ENCODE measurements at places on chromosomes 11 and 22. TPM values are rescaled to one million over a fixed set of nuclear protein-coding genes. Genes with fewer than 3 reads are reported as not detected.

GRCh38 chr11:1447845-1448825, 38.4 kb downstream of the MOB2 start:
- DNase-seq = no peak

DNA sequence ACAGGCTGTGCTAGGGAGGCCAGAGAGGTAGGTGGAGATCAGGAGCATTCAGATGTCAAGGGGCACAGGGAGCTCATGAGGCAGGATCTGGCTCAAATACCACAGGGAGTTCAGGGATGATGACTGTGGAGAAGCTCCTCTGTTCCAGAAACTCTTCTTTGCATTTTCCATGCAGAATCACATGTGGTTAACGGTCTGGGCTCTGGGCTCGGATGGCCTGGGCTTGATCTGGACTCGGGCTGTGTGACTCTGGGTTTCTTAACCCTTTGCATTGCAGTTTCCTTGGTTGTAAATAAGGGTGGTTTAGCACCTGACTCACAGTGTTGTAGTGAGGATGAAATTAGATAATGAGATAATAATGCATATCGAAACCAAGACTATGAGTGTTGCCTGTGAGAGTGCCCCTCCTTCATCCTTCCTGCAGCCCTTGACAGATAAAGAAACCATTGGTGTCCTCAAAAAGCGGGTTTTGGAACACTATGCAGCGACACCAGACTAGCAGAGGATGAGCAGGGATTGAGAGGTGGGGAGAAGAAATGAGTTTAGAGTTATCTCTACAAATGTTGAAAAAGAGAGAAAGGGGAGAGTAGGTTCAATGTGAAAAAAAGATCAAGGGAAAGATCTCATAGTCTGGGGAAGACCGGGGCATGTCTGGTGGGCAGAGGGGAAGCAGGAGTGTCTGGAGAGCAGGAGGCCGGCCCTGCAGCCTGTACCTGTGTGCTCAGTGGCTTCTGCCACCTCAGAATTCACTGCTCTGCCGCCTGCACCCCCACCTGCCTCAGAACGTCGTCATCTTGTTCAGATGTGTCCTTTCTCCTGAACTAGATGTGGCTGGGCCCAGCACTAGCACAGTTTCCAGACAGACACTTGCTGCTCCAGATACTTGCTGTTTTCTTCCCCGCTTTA, 197.8 kb upstream of the SORL1-AS1 start:
- no peak for DNase-seq

- DNase-seq = no peak
These were observed 44.5 kb downstream of the SOX6 start for GRCh38 chr11:16311831-16312230.

The APOL5 gene
- total RNA-seq = not detected

DNA sequence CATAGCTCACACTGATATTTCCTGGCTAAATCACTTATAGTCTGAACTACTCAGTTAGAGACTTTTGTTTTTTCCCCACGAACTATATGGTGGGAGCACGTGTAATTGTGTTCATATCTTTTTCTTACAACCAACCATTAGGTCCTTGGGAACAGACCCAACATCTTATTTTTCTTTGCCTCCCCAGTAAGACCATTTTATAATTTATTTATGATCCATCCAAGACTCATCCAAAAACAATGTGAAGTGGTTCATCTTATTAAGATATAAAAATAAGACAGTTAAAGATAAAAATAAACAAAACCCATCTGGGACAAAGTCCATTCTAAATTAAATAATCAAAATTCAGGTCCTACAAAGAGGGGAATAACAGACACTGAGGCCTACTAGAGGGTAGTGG, 90.8 kb downstream of the FAM168A start:
- DNase-seq = no peak

DNA sequence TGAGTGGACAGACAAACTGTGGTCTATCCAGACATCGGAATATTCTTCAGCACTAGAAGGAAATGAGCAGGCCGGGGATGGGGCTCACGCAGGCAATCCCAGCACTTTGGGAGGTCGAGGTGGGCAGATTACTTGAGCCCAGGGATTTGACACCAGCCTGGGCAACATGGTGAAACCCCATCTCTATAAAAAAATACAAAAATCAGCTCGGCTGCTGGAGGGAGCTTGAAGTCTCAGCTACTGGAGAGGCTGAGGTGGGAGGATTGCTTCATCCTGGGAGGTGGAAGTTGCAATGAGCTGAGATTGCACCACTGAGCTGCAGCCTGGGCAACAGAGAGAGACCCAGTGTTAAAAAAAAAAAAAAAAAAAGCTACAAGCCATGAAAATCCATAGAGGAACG, 8.0 kb upstream of the CTSD start:
- DNase-seq = peak; percentile 8

- DNase-seq = no peak
These were observed 13.5 kb downstream of the LRP5 start for GRCh38 chr11:68325907-68326220.

DNA sequence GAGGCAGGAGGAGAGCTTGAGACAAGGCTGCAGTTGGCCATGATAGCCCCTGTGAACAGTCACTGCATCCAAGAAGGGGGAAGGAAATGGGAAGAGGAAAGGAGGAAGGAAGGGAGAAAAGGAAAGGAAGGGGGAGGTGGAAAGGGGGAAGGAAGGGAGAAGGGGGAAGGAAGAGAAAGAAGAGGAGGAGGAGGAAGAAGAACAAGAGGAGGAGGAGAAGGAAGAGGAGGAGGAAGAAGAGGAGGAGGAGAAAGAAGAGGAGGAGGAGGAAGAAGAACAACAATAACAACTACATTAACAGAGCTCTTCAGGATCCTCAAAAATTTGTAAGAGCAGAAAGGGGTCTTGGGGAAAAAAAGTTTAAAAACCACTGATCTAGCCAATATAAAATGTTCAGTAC, 5.2 kb downstream of the RAB6A start:
- no peak for DNase-seq

DNA sequence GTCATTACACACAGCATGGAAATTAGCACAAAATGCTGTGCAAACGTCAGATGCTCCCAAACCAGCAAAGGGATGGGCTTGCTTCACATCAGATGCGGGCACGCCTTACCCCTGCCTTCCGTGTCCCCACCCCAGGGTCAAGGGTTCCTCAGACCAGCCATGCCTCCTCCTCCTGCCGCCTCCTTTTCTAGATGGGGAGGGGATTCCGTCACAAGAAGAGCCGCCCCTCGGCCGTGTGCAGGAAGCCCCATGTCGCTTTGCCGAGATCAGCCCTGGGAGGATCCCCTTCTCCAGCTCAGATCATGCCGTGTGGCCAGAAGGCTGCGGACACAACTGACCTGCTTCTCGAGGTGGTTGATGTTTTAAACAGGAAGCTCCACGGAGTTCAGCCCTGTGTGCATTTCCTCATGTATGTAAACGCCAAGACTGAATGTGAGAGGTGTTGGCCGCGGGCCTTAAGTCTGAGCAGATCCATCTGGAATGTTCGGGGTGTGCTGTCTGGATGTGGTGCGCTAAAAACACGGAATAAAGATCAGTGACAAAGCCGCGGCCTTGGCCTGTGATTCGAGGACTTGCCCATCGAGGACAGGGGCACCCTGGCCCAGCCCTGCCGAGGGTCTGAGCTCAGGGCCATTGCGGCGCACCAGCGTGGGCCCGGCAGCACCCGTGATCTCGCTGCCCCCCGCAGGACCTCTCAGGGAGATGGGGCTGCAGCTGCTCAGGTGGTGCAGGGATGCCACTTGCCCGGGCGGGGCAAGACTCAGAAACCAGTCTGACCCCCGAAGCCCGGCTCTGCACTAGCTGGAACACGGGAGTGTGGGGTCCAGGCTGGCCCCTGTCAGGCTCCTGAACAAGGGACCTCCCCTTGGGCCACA, 412.9 kb downstream of the TBC1D22A start:
- peak; percentile 94 for DNase-seq

The UPK3A gene
- not detected for total RNA-seq

The CHRM1 gene
- total RNA-seq = 1.5 TPM

GRCh38 chr11:96704847-96705246, 315.0 kb downstream of the JRKL start:
- no peak for DNase-seq

- no peak for DNase-seq
These were observed 30.8 kb upstream of the LDLRAD3 start for GRCh38 chr11:35912883-35913624.

DNA sequence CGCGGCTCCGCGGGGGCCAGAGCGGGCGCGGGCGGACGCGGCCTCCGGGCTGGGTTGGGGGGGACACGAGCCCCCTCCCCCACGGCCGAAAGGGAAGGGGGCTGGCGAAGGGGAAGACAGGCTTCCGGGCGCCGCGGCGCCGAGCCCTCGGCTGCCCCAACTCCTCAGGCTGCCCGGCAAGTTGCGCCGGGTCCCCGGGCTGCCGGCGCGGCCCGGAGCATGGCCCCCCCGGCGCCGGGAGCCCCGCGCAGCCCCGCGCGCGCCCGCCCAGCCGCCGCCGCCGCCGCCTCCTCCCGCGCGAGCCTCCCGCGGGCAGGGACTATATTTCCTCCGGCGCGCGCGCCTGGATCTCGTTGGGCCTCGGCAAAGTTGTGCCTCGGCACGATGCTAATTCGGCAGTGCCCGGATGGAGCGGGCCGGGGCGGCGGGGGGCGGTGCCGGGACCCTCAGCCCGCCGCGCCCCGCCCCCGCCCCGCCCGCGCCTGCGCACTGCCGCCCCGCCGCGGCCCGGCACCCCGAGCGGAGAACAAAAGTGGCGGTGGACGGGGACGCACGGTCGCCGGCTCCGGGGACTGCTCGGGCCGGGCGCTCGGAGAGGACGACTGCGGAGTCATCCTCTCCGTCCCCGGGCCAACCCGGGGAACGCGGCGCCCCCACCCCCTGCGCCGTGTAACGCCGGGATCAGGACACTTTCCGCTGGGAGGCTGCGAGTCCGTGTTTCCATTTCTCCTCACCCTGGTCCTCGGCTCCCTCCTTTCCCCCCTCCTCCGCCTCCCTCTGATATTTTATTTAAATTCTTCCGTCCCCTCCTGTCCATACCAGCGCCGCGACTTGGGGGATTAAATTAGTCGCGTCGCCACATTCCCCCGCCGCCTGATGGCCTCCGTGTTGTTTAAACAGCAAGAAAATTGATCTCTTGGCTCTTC, at the start of gene PHF21B:
Gene PHF21B (minus strand): TSS at position 400 of the 926 bp plus-strand sequence. CDS start 456 bp downstream, outside the sequence.
- DNase-seq = peak; percentile 86

DNA sequence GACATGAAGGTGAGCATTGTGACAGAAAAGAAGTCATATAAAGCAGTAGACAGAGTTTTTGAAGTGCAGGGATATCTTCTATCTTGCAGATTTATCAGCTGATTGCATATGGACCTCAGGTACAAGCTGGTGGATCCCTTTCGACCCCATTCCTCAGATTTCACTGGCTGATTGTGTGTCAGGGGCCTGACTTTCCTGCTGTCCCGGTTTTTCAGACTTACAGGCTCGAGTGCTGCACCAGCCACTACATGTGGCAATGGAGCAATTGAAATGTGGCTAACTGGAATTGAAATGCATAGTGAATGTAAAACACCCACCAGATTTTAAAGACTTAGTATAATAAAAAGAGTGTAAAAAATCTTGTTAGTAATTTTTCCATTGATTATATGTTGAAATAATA, 50.3 kb downstream of the CLMP start:
- peak; percentile 37 for DNase-seq

DNA sequence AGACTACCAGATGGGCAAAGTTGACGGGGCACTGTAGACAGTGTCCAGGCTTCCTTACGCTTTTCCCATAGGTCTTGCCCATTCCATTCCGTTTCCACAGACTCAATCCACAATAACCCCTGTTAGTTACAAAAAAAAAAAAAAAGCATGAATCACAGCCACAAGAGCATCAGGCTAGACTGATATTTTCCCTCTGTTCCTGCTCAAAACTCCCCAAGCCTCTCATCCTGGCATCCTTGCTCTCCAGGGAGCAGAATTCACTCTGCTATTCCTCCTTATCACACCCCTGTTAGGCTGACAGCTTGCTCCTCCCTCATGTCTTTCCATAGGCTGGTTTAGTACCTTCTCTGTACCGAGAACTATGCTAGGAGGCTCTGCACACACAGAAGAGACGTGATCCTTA, 42.2 kb downstream of the TMEM123 start:
- peak; percentile 48 for DNase-seq

DNA sequence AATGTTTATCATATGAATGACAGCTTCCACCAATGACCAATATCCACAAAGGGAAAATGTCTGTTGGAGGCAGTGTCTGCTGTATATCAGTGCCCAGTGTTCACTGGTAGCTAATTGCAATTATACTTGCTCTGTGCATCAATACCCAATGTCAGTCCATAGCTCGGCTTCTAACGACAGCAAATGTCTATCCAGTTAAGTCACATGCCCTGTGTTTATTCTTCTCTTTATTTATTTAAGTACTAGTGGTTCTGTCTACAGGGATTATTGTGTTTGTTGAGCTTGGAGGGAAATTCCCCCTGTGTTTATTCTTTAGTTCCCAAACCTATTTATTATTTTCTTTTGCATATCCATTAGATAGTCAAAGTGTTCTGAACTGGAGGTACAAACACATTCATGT, 18.6 kb downstream of the TSKU start:
- no peak for DNase-seq

GRCh38 chr11:45666648-45667642, 1.5 kb upstream of the CHST1 start:
- DNase-seq = no peak

GRCh38 chr22:36900225-36900624, 13.2 kb upstream of the CSF2RB start:
- DNase-seq = no peak

The ARHGAP42 gene
- total RNA-seq = 16.2 TPM

DNA sequence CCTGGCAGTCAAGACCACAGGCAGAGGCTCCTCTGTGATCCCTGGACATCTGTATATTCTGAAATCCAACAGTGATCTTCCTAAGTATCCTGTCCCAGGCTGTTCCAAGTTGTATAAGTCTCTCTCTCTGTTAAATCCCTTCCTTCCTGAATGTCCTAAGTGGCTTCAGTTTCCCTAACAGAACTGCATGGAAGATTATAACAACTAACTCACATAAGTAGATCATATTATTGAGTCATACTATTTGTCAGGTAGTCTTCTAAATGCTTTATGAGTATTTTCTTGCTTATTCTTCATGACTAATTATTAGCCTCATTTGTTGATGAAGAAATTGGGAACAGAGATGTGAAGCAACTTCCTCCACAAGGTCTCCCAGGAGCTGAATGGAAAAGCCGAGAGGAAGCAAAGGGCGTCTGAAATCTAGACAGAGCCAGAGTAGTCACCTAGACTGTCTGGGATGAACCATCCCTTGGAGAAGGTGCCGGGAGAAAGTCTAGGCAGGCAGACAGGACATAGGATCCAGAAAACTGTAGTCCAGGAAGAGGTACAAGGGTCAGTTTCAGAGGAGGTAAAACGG, 93.2 kb upstream of the FAT3 start:
- DNase-seq = no peak

GRCh38 chr11:16047073-16047472, 309.3 kb downstream of the SOX6 start:
- DNase-seq = no peak

GRCh38 chr11:27874998-27875830, 175.0 kb upstream of the BDNF start:
- no peak for DNase-seq

GRCh38 chr22:46613606-46614021, 6.6 kb upstream of the GRAMD4 start:
- DNase-seq = no peak

DNA sequence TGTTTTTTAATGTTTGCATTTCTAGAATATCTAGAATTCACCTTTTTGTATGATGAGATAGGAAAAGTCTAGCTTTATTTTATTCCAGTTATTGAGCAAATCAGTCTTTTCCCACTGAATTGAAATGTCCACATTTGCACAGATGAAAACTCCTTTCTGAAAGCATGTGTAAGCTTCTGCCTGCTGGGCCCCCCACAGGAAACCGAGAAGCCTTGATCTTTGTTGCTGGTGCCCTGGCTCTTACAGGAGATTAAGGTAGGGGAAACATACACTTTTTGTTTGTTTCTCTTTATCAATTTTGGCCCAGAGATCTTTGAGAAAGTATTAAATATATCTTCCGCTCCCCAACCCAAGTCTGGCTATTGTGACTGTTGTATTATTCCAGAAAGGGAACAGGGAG, 87.2 kb upstream of the GNAZ start:
- DNase-seq = no peak
